Bladder microvascular endothelial cell (primary cell): ENCODE measurements at places on chromosomes 5 and 9. TPM values are rescaled to one million over a fixed set of nuclear protein-coding genes. Genes with fewer than 3 reads are reported as not detected.

COL15A1 gene
- total RNA-seq, result 18.3 and 28.2 TPM in 2 replicates

KIF4B gene
- 0.16 and 0.38 TPM in 2 replicates for total RNA-seq

SH2D3C gene
- 43.5 and 83.7 TPM in 2 replicates for total RNA-seq

CENPH gene
- total RNA-seq, result 3.1 and 9.6 TPM in 2 replicates

IL5 gene
- total RNA-seq, result not detected in 2 replicates

CYLC2 gene
- not detected in 2 replicates for total RNA-seq

SRD5A1 gene
- total RNA-seq, result 7.4 and 12.3 TPM in 2 replicates

FBN2 gene
- 5.7 and 155 TPM in 2 replicates for total RNA-seq

TTC16 gene
- not detected in 2 replicates for total RNA-seq

FBXW11 gene
- 38.5 and 89.6 TPM in 2 replicates for total RNA-seq

MEIKIN gene
- not detected in 2 replicates for total RNA-seq

GNAQ gene
- total RNA-seq, result 29.3 and 76.2 TPM in 2 replicates

BTNL8 gene
- not detected in 2 replicates for total RNA-seq
